ENCODE measurements at places on chromosomes 11 and 22.
A peak's percentile ranks its signal among the peaks of the same experiment; 100 is the strongest.

DNA sequence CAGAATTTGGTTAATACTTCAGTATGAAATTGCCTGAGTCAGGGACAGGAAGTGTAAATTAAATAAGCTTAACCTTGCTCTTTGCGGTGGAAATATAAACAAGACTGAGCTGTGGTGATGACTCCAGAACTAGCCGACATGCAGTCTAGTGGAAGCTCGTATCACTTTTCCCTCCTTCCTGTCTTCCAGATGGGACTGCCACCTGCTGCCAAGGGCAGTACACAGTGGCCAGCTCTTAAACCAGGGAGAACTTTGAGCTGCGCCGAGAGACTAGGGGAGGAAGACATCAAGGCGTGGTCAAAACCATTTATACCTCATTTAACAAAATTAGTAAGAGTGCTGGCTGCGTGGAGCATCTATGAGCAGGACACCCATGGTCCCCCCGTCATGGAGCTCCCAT, 31.3 kb upstream of the CTTN start:
- H3K36me3 ChIP-seq: peaks cover 40% of the 10 kb centered on the region
- no peak for DNase-seq
- peaks cover 34% of the 10 kb centered on the region for H3K4me1 ChIP-seq
- H3K27ac ChIP-seq: no peak overlapping the region

- H3K27me3 ChIP-seq: peaks cover 51% of the 10 kb centered on the region
- H3K4me3 ChIP-seq: peak overlapping the region; percentile 45
- H3K36me3 ChIP-seq: no peaks in the 10 kb centered on the region
- peak; percentile 79 for DNase-seq
- no peak overlapping the region for H3K27ac ChIP-seq
- peaks cover 12% of the 10 kb centered on the region for H3K4me1 ChIP-seq
Measured at GRCh38 chr22:20430720-20431510, 6.7 kb downstream of the SCARF2 start.

DNA sequence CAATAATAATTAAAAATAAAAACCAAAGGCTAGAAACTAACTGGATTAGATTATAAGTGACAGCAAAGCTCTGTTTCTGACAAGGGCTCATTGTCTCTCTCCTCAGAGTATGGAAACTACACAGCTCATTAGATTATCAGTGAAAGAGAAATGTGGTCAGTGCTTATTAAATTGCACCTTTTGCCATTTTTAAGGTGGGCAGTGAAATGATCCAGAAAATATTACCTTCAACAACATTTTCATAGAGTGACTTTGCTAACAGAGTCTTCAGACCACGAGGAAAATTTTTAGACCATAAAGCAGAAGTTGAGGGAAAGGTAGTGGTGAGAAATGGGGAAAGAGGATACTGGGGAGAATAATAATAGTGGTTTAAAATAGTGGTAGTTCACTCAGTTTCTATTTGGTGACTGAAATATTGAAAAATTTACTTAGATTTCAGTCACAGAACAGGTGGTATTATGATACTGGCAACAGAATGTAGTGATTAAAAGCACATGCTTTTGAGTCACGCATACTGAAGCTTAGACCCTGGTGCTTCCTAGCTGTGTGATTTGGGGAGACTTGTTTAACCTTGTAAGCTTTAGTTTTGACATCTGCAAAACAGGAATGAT, 684.0 kb upstream of the CCDC90B start:
- no peak overlapping the region for H3K4me3 ChIP-seq
- H3K36me3 ChIP-seq: no peaks in the 10 kb centered on the region
- no peaks in the 10 kb centered on the region for H3K4me1 ChIP-seq
- no peak for DNase-seq
- no peaks in the 10 kb centered on the region for H3K27me3 ChIP-seq

GRCh38 chr22:49998718-49999062, 13.9 kb downstream of the IL17REL start:
- no peak overlapping the region for H3K27ac ChIP-seq
- no peaks in the 10 kb centered on the region for H3K36me3 ChIP-seq
- peaks cover 7% of the 10 kb centered on the region for H3K4me1 ChIP-seq

GRCh38 chr11:15893080-15893492, 463.3 kb downstream of the SOX6 start:
- no peaks in the 10 kb centered on the region for H3K4me1 ChIP-seq
- H3K27ac ChIP-seq: no peak overlapping the region
- H3K4me3 ChIP-seq: no peak overlapping the region
- no peak for DNase-seq

GRCh38 chr11:76623171-76623883, 47.2 kb downstream of the LRRC32 start:
- DNase-seq: no peak
- no peak overlapping the region for H3K4me3 ChIP-seq
- peaks cover 6% of the 10 kb centered on the region for H3K36me3 ChIP-seq
- H3K27ac ChIP-seq: no peak overlapping the region

GRCh38 chr22:38964989-38965388, 7.6 kb downstream of the APOBEC3A start:
- no peak overlapping the region for H3K4me3 ChIP-seq
- DNase-seq: no peak
- no peak overlapping the region for H3K27ac ChIP-seq
- peaks cover 4% of the 10 kb centered on the region for H3K4me1 ChIP-seq
- H3K27me3 ChIP-seq: peaks cover 5% of the 10 kb centered on the region
- no peaks in the 10 kb centered on the region for H3K36me3 ChIP-seq

DNA sequence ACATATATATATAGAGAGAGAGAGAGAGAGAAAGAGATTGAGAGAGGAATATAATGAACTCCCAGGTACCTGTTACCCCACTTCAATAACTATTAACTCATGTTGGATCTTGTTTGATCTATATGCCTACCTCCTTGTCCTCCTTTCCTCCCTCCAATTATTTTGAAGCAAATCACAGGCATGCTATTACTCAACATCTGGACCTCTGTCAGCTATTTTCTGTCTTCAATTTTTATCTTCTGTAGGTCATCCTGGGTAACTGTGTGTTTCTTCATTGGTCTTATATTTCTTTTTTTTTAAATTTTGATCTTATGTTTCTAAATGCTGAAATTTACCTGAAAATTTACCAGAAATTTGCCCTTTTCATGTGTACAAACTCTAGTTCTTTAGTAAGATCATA, 24.8 kb downstream of the UVRAG start:
- peaks cover 4% of the 10 kb centered on the region for H3K4me1 ChIP-seq
- H3K36me3 ChIP-seq: no peaks in the 10 kb centered on the region
- H3K4me3 ChIP-seq: no peak overlapping the region
- H3K27ac ChIP-seq: no peak overlapping the region
- H3K27me3 ChIP-seq: no peaks in the 10 kb centered on the region

DNA sequence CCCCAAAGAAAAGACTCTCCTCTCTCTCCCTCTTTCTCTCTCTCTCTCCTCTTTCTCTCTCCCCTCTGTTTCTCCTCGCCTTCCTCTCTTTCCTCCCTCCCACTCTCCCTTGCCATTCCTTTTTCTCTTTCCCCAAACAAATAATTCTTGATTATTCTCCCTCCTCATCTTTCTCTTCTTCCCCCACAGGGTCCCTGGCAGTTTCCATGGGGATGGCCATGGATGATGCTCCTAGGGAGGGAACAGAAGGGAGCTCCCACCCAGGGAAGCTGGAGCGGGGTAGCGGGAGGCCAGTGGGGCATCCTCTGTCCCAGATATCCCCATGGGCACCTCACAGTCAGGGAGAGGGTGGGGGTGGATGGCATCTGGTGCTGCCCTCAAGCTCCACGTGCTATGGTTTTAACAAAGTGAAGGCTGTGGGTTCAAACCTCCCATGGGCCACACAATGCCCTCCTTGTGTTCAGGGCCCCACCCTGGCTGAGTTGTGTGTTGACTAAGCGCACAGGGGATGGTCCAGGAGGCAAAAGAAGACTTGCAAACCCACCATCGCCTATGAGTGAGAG, 266.4 kb downstream of the BUD13 start:
- H3K4me3 ChIP-seq: no peak overlapping the region
- no peak for DNase-seq
- H3K4me1 ChIP-seq: no peaks in the 10 kb centered on the region
- peaks cover 42% of the 10 kb centered on the region for H3K27me3 ChIP-seq

DNA sequence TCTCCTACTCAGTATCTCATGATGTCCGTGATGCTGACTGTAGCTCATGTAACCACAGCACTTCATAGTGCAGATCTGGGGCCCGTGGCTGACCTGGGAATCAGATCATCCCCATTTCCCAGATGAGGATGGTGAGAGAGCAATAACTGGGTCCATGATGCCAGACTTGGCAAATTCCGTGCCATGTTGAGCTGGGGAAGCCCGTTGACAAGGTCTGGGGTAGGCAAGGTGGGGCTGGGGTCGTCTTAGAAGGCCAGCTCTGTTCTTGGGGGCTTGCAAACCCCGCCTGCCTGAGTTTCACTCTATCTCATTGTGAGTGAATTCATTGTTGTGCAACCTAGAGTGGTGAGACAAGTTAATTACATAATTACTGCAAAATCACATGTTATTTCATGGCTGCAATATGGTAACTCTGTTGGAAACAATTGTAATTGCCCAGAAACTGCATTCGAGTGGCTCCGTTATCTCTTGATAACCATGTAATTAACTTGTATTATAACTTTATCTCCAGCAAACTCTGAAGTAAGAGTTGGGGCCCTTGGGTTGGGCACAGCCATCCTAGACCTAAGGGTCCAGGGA, 41.7 kb downstream of the LMO1 start:
- no peak overlapping the region for H3K4me3 ChIP-seq
- H3K27me3 ChIP-seq: no peaks in the 10 kb centered on the region
- H3K4me1 ChIP-seq: no peaks in the 10 kb centered on the region
- H3K36me3 ChIP-seq: no peaks in the 10 kb centered on the region
- no peak for DNase-seq

DNA sequence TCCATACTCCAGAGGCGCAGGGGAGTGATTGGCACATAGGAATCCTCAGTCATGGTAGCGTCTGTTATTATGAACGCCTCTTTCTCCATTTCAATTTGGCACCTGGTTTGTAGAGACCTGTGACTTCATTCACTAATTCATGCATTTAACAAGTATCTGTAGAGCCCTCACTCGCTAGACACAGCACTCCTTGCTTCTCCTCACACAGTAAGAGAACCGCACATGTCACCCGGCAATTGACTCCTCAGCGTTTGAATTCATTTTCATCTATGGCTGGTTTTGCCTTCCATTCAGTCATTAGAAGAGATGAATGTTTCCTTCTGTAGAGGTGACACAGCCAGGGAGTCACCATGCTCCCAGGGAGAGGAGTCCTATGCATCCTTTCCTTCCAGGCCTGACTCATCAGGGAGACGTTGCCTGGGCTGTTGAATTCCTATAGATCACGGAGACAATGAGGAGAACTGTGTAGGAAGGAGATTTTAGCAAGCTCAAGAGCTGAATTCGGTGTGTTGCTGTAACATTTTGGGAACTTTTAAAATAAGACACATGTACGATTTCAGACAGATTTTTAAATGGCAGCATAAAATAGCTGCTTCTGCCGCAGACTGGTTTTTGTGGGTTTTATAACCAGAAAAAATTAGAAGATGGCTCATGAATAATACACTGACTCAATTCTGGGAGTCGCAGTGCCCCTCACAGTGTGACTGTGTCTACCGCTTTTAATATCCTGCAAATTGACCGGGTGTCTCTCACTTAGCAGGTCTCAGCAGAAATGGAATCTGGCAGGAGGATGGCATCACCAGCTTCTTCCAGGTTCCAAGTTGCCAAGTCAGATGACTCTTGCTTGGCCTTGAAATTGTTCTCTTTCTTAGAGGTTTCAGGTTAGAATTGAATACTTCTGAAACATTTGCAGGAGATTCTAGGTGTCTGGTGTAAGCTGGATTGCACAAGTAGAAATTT, 44.4 kb upstream of the CLMP start:
- H3K27me3 ChIP-seq: no peaks in the 10 kb centered on the region
- no peak overlapping the region for H3K4me3 ChIP-seq
- DNase-seq: no peak
- no peak overlapping the region for H3K27ac ChIP-seq

DNA sequence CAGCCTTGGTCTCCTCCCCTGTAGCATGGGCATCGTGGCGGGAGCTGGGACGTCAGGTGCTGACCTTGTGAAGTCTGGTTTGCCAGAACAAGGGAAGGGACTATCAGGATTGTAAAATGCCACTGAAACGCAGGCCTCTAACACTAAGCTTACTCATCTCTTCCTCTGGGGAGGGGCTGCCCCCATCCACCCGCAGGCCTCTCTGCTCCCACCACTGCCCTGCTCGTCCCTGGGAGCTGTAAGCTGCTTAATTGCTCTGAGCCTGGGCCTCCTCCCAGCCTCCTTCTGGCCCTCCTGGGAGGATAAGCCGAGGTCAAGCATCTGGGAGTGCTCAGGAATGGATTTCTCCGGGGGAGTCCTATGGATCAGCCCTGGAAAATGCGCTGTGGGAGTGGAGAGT, 8.4 kb downstream of the SHISAL1 start:
- H3K27ac ChIP-seq: no peak overlapping the region
- H3K4me1 ChIP-seq: no peaks in the 10 kb centered on the region
- no peak overlapping the region for H3K4me3 ChIP-seq
- H3K36me3 ChIP-seq: no peaks in the 10 kb centered on the region

GRCh38 chr11:74397501-74398243, 561 bp downstream of the PGM2L1 start:
- H3K4me3 ChIP-seq: peak overlapping the region; percentile 92
- peaks cover 44% of the 10 kb centered on the region for H3K4me1 ChIP-seq
- peak; percentile 55 for DNase-seq
- peak overlapping the region; percentile 83 for H3K27ac ChIP-seq
- H3K27me3 ChIP-seq: no peaks in the 10 kb centered on the region
- H3K36me3 ChIP-seq: peaks cover 1% of the 10 kb centered on the region

- H3K4me1 ChIP-seq: no peaks in the 10 kb centered on the region
- H3K4me3 ChIP-seq: no peak overlapping the region
- peaks cover 20% of the 10 kb centered on the region for H3K27me3 ChIP-seq
- no peak overlapping the region for H3K27ac ChIP-seq
Measured at GRCh38 chr11:32039149-32039548, 51.7 kb upstream of the RCN1 start.

DNA sequence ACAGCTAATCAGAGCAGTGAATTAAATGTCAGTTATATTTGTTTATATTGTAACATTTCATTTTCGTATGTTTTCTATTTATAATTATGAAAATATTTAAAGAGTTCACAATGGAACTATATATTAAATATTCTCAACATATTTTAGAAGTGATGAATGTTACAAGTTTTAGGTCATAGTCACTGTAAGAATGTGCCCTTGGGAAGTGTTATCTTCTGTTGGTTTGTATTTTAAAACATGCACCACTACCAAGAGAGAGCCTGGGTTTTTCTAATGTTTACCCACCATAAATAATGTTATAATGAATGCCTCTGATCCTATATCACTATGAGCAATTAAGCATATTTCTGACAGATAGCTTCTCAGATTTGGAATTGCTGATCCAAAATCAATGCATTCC, 171.0 kb downstream of the BCR start:
- H3K27me3 ChIP-seq: peaks cover 3% of the 10 kb centered on the region
- H3K4me3 ChIP-seq: no peak overlapping the region
- H3K4me1 ChIP-seq: no peaks in the 10 kb centered on the region
- no peaks in the 10 kb centered on the region for H3K36me3 ChIP-seq
- no peak overlapping the region for H3K27ac ChIP-seq
- no peak for DNase-seq

GRCh38 chr11:72080326-72081183, at the start of the genes LRRC51 and NUMA1:
LRRC51 (plus strand) TSS chr11:72080850; CDS start chr11:72089084, 8,234 bp downstream.
NUMA1 (minus strand) TSS chr11:72080542; CDS start chr11:72035943, 44,599 bp downstream.
- H3K27me3 ChIP-seq: no peaks in the 10 kb centered on the region
- peak within 1 kb of the TSS; percentile 91 for H3K4me3 ChIP-seq
- H3K27ac ChIP-seq: peak within 1 kb of the TSS; percentile 94
- DNase-seq: peak; percentile 100
- H3K36me3 ChIP-seq: peaks cover 10% of the 10 kb centered on the region

- no peaks in the 10 kb centered on the region for H3K36me3 ChIP-seq
- H3K27me3 ChIP-seq: no peaks in the 10 kb centered on the region
- no peak for DNase-seq
- no peak overlapping the region for H3K4me3 ChIP-seq
Measured at GRCh38 chr11:115425816-115426215, 78.4 kb downstream of the CADM1 start.

GRCh38 chr22:44719586-44720368, 17.8 kb downstream of the PRR5 start:
- no peak overlapping the region for H3K4me3 ChIP-seq
- DNase-seq: no peak
- peaks cover 4% of the 10 kb centered on the region for H3K4me1 ChIP-seq
- H3K27me3 ChIP-seq: no peaks in the 10 kb centered on the region
